T-helper 2 cell (primary cell): ENCODE measurements at places on chromosomes 4 and X.

DNA sequence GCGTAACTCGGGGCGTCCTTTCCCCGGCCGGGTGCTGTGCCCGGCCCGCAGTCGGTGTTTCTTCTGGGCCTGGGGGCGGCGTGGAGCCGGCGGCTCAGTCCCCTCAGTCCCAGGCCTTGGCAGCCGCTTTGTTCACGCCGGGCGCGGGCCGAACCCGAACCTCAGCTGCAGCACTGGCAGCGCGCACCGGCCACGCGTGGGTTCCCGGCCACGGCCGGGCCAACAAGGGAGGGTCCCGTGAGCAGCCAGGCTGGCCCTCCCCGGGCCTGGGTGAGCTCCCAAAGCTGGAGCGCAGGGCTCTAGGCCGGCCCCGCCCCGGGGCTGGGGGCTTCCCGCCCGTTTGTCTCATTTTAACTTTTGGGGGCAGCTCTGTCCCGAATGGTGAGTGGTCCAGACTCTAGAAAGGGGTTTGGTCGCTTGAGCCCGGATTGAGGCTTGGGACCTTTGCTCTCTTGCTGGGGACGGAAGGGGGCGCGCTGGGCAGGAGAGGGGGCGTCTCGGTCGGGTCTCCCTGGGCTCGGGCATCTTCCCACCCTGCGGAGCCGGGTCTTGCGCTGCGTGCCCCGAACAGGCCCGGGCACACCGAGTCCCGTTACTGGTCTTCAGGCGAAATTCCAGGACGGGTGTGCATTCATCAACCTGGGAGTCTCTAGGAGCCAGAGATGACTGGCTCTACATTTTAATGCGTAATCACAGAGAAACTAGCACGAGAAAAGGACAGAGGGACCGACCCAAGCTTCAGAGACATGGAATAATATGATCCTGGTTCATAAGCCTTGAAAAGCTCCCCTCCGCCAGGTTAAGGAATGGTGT is 177.1 kb downstream of the CBR4 start:
- DNase-seq: no peak

GRCh38 chrX:13659063-13659462 is 6.1 kb downstream of the TCEANC start:
- no peak for DNase-seq

DNA sequence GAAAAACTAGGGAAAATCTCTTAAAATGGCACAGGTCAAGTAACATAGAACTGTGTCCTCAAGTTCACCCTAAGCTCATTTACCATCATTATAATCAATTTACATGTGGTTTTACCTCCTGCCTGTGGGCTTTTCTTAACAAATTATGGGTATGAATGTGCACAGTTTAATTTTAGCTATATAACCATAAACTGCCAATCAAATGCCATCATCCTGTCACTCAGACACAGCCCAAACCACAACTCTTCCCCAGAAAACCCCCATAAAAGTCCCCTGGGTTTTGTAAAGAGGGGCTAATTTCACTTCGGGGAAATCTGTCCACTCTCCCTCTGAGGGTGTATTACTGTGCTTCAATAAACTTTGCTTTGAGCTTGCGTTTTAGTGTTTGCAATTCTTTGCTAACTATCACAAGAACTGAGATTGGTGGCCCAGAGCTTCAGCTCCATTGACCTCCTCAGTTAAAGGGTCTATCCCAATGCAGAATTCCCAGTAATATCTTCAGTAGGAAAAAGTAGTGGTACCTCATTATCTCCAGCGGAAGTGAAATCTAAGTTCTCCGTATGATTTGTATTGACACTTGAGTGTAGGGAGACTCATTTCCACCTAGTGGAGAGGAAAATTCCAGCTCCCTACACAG is 394.6 kb downstream of the SPOCK3 start:
- DNase-seq: no peak

- no peak for DNase-seq
These were observed 316.0 kb downstream of the CCSER1 start for GRCh38 chr4:90443231-90443630.

DNA sequence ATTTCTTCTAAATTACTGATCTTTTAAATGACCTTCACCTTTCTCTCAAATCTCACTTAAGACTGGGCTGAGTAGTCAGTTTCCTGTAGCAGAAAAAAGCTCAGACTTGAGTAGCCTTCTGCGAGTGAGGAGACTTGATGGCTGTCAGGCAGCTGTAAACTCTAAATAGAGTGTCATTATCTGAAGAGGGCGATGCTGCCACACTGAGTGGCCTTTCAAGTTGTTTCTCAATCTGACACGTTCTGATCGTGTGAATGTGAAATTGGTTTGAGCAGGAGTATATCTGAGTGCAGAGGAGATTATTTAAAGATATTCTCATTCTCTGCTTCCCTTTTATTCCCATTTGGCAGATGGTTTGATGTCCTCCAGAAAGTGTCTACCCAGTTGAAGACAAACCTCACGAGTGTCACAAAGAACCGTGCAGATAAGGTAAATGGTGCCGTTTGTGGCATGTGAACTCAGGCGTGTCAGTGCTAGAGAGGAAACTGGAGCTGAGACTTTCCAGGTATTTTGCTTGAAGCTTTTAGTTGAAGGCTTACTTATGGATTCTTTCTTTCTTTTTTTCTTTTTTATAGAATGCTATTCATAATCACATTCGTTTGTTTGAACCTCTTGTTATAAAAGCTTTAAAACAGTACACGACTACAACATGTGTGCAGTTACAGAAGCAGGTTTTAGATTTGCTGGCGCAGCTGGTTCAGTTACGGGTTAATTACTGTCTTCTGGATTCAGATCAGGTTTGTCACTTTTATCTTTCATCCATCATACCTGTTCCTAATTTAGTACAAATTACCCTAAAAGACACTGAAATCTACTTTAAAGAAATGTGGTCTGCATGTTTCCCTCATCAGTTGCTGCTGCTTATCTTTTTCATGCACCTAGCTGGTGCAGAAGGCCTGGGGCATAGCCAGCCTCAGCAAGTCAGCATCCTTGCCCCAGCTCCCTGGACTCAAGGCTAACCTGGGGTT is 74.3 kb upstream of the MSANTD1 start:
- DNase-seq: no peak

DNA sequence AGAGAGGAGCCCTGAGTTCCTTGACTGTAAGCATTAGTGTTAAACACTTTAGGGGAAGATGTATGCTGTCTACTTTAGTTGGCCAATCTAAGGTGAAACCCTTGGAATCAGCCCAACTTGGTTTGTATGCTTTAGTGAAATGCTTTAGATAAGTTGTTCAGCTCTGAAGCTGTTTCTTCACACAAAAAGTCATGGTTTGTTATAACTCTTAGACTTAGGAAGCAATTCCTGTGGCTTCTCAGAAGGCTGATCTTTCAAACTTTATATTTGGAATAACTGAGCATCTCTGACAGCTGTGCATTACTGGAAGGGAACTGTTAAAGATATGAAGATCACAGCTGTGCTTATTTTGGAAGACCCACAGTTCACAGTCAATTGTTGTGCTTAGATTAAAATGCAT is 714.1 kb downstream of the FAT4 start:
- no peak for DNase-seq

DNA sequence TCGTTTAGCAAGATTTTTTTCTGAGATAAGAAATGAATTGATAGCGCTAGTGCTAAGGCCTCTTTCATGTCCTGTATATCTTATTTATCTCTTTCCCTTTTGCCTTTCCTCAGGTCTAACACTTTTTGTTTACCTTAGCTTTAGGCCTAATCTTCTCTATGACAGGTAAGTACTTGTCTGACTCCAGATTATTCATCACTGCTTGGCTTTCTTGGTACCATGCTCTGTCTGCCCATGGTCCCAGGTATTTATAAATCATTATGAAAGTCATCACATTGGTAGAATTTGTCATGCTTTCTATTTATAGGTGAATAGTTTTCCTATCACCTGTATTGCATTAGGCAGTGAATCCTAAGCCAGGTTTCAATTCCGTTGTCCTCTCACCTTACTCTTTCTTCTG is 99.5 kb upstream of the CTSO start:
- DNase-seq: no peak

DNA sequence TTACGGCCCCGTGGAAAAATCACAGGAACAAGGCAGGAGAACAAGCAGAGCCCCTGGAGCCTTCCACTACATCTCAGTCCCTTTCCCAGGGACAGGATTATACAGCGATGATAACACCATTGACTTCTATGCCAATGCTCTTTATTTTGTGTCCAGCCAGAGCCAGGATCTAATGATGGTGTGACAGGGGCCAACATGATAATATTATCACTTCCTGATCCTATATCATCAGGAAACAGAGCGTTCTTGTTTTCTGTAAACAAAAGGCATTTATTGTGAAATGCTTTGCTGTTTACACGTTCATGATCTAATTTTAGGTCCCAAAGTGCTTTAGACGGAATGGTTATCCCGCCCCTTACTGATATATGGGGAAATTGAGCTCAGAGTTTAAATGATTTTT is 12.8 kb downstream of the TMPRSS11E start:
- no peak for DNase-seq

GRCh38 chrX:38312436-38312835 is 14.9 kb downstream of the RPGR start:
- no peak for DNase-seq
